ENCODE measurements at places on chromosomes 11 and 22.

- no peak for DNase-seq
These were observed 2.2 kb downstream of the SMCO4 start for GRCh38 chr11:93540896-93541553.

- DNase-seq: no peak
These were observed 14.8 kb downstream of the OR5B3 start for GRCh38 chr11:58391879-58392278.

GRCh38 chr22:42716649-42717127 lies 4.0 kb downstream of the A4GALT start:
- DNase-seq: no peak

DNA sequence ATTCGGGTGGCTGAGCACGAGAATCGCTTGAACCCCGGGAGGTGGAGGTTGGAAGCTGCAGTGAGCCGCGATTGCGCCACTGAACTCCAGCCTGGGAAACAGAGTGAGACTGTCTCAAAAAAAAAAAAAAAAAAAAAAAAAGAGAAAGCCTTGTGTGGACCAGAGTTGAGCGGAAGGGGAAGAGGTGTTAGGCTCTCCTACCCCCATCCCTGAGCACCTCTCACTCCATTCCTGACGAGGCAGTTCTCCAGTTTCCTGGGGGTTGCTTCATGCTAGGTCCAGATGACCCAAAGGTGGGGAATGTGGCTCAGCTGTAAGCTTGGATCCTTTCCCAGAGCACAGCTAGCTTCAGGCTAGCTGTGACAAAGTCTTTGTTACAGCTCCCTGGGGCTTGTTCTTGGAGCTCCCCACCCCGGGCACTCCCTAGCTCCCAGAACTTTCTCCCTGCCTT lies 8.8 kb upstream of the DNAL4 start:
- DNase-seq: no peak

DNA sequence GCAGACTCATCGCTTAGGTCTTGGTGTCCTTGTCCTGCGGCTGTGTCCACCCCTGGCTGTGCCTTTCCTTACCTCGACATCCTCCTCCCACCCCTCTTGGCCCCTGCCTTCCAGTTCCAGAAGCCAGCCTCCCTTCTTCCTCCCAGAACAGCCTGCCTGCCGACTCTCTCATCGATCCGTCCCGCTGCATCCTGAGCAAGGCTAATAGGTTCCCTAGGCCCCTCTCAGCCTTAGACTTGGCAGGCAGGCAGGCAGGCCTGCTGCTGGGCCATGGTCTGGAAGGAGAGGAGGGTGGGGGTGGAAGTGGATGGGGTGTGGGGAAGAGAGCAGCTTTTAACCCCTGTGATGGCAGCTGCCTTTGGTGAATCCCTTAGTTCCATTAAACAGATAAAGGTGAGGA lies 196.7 kb upstream of the TBCEL start:
- no peak for DNase-seq

- no peak for DNase-seq
These were observed 52.7 kb upstream of the SHANK2 start for GRCh38 chr11:71305041-71305440.

DNA sequence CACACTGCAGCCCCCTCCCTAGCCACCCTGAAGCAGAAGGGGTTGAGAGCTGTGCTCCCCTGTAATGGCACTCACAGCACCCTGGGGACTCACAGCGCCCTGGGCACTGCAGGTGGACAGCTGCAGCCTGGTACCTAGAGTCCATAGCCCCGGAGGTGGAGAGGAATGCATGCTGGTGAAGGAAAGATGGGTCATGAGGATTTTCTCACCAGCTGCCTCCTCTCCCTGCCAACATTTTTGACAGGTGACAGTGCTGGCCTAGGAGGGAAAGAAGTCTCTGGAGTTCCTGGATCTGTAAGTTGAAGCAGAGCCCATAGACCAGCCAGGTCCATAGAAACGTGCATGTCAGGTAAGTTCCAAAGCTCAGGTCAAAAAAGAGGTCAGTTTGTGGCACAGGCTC lies 330.5 kb downstream of the TENM4 start:
- no peak for DNase-seq

- DNase-seq: no peak
These were observed 39.2 kb downstream of the POU2AF1 start for GRCh38 chr11:111339758-111340388.

- DNase-seq: no peak
These were observed 3.5 kb downstream of the INS start for GRCh38 chr11:2157294-2158040.

GRCh38 chr11:126383339-126384335 lies 28.2 kb downstream of the ST3GAL4 start:
- DNase-seq: no peak

DNA sequence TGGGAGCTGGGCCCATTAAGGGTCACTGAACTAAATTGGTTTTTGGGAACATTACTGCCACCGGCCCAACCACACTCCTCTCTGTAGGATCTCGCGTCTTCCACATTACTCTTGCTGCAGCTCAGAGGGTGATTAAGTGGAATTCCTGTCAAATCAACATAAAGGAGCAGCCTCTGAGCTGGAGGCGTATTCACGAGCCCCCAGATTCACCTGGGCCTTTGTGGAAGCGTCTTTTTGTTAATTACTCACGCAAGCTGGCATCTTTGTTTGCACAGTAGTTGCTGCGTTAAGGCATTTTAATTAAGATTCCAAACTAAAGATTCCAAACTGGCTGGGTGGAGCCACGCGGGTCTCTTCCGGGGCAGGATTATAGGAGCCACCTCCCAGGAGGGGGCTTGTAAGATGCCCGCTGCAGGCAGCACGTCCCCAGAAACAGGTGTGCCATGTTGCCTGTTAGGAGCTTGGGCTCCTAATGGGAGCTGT lies 21.5 kb upstream of the RFPL3 start:
- no peak for DNase-seq

DNA sequence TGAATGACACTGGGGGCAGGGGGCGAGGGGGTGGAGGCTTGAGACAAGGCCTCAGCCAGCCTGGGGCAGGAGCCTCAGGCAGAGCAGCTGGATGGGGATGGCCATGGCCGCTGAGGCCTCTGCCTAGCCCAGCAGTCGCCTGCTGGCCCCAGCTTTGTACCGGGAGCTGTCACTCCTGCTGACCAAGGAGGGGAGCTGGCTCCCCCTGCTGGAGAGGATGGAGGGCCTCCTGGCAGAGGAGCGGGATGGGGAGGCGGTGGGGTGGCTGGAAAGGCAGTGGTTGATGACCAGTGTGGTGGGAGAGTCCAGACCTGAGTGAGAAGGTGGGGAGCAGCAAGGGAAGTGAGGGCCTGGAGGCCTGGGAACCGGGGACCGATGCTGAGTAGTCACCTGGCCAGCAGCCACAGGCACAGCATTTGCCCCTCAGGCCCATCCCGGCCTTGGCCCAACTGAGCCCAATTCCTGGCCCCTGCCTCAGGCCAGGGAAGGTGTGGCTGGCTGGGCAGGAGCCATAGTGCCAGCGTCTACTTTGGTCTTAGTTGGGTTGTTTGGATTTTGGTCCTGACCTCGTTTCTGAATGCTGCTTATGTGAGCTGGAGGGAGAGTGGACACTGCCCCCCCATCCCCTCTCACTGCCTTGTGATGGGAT lies 6.0 kb upstream of the SUSD2 start:
- DNase-seq: peak; percentile 53

DNA sequence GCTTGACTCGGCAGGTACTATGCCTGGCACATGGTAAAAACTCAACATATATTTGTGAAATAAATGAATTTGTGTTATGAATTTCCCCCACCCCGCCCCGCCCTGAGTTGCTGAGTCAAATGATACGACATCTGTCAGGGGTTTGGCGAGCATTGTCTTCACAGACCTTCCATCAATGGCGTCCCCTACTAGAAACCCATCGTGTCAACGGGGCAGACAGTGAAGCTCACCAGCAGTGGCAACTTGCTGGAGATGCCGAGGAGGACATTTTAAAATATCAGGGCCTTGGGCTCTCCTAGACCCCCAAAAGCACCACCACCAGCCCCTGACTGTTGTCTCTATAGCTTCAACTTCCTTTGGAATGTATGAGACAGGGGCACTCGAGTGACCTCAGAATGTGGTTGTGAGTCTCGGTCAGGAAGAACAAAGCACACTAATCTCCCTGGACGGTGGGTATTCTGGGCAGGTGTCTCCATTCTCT lies 761 bp upstream of the NXF1 start:
- DNase-seq: peak; percentile 37

GRCh38 chr22:21642584-21643448 lies 714 bp downstream of the SDF2L1 start:
- peak; percentile 70 for DNase-seq

DNA sequence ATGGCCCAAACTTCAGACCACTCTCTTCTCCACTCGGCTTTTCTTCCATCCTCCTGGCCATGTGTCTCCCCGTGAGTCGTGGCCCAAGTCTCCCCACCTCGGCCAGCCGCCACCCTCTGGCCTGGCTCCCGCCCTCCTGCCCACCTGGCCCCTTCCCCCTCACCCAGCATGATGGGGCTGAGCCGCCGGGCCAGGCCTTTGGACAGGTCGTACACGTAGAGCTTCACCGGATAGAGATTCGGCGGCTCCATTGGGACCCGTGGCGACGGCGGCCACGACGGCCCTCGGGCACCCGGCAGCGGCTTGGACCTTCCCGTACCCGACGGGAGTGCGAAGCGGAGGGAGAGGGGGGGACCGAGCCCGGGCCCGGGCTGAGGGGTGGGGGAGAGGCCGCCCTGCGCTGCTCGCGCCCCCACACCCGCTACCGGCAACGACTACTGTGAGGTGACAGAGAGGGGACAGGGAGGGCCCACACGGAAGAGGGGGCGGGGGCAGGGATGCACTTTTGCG lies at the start of gene DESI1:
TSS of gene DESI1 (minus strand) at position 455 of the 510 bp plus-strand sequence. CDS start at position 251, 204 bp downstream.
- no peak for DNase-seq

DNA sequence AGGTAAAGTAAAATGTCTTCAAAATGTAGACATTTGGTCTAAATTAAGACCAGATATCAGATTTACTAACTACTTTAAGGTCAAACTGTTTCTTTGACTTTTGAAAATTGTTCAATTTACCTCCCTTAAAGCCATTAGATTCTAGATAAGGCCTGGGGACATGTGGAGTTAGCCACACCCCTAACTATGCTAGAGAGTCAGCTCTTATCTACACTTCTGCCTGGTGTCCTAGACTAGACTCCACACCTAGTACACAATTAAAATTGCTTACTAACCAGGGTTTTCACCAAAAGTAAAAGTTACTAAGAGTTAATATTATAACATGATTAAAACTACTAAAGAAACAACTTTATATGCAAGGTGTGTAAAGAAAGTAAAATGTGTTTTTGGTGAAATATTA lies 43.6 kb upstream of the DBX1 start:
- DNase-seq: no peak

DNA sequence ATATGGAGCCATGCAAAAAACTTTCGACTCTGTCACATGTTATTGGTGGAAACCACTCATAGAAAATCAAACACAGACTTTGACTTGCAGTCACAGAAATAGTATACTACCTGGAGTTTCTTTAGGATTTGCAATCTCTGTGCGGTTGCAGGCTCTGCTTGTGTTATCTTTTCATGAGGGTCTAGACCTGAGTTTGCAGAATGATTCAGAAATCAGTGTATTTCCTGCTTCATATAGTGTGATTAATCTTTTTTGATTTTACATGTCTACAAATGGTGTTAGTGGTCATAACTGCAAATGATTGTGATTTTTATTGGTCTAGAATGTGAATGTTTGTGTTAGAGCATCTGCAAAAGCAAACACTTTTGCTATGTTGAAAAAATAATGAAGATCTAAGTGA lies 690.2 kb downstream of the NTM start:
- DNase-seq: no peak

DNA sequence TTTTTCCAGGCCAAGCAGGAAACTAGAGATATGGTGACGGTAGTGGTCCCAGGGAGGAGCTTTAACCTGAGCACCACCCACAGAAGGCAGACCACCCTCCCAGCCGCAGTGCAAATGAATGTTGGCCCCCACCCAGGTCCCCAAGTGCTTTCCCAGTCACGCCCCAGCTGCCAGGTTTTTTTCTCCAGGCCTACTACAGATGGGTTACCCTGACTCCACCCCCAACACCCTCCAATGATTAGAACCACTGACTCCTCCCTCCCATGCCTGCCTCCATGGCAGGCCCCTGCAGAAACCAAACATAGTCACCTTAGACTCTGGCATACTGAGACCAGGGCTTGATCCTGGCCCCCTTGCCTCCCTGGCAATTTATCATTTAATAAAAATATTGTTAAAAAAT lies 58.7 kb upstream of the CHST1 start:
- DNase-seq: no peak

DNA sequence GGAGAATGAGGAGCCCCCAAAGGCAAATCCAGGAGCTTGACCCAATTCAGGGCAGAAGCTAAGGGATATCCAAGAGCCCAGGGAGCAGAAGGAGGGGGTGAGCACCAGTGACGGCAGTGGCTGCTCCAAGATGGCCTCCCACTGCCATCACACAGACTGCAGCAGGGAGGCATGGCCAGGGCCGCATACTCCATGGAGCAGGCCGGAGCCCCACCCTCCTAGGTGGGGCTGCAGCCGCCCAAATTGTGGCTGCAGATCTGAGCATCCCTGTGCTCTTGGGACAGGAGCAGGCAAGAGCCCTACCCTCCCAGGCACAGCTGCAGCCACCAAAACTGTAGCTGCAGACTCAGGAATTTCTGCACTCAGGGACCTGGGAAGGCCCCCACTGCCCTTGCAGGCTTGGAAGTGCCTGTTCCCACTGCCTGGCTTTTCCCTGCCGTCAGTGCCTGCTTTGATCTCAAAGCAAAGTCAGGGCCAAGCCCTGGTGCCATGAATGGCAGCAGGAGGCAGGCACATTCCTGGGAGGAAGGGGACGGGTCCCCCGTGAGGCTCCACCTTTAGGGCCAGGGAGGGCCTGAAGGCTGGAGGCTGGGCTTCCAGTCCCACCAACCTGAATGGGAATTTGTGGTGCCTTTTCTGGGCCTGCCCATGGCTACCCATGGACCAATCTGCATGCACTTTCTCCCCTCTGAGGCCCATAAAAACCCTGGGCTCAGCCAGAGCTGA lies 10.3 kb upstream of the WNT7B start:
- no peak for DNase-seq

- no peak for DNase-seq
These were observed 8.0 kb upstream of the CSRP3 start for GRCh38 chr11:19209617-19210370.

DNA sequence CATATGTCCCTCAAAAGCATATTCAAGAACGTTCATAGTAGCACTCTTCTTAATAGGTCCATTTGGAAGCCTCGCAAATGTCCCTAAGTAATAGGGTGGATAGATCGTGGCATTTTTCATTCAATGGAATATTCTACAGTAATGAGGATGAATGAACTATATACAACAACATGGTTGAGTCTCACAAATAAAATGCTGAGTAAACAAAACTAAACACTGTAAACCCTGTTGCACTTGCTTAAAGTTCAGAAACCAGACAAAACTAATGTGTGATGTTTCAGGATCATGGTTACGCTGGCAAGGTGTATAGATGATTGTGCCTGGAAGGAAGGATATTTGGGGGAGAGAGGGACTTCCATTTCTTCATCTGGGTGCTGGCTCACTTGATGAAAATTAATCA lies 90.4 kb upstream of the RASSF10 start:
- DNase-seq: no peak

Measured in SHP77 (cell line).